Psoas muscle (tissue), 8 donors: ENCODE measurements at places on chromosomes 6 and 20. TPM values are rescaled to one million over a fixed set of nuclear protein-coding genes. Genes with fewer than 3 reads are reported as not detected.

The WFDC10B gene
- polyA plus RNA-seq = not detected

The ADGRB3 gene
- not detected for polyA plus RNA-seq

The RAMACL gene
- 0.38 TPM for polyA plus RNA-seq

The APOM gene
- 1.8 TPM for polyA plus RNA-seq

The ALDH8A1 gene
- 0.49 TPM for polyA plus RNA-seq

The RFX6 gene
- not detected for polyA plus RNA-seq

The C6orf132 gene
- 0.09 TPM for polyA plus RNA-seq

The SPATA2 gene
- 15.0 TPM for polyA plus RNA-seq

The ACSS1 gene
- 15.1 TPM for polyA plus RNA-seq

The CABLES2 gene
- polyA plus RNA-seq = 4.3 TPM

The KIF25 gene
- 0.14 TPM for polyA plus RNA-seq

The CLPSL2 gene
- polyA plus RNA-seq = not detected

The CST4 gene
- not detected for polyA plus RNA-seq

The ZNF165 gene
- polyA plus RNA-seq = 0.35 TPM

The PAK1IP1 gene
- polyA plus RNA-seq = 22.0 TPM

The NOP56 gene
- 173 TPM for polyA plus RNA-seq

The TREM1 gene
- polyA plus RNA-seq = 4.0 TPM

The EYA2 gene
- polyA plus RNA-seq = 3.0 TPM

The TCF19 gene
- polyA plus RNA-seq = 1.8 TPM

The CST9L gene
- not detected for polyA plus RNA-seq

The GSTA2 gene
- polyA plus RNA-seq = not detected

The DEFB132 gene
- polyA plus RNA-seq = not detected
